Pancreas (tissue), 10 donors: ENCODE measurements at places on chromosomes 12 and 14.
A peak's percentile ranks its signal among the peaks of the same experiment; 100 is the strongest.

DNA sequence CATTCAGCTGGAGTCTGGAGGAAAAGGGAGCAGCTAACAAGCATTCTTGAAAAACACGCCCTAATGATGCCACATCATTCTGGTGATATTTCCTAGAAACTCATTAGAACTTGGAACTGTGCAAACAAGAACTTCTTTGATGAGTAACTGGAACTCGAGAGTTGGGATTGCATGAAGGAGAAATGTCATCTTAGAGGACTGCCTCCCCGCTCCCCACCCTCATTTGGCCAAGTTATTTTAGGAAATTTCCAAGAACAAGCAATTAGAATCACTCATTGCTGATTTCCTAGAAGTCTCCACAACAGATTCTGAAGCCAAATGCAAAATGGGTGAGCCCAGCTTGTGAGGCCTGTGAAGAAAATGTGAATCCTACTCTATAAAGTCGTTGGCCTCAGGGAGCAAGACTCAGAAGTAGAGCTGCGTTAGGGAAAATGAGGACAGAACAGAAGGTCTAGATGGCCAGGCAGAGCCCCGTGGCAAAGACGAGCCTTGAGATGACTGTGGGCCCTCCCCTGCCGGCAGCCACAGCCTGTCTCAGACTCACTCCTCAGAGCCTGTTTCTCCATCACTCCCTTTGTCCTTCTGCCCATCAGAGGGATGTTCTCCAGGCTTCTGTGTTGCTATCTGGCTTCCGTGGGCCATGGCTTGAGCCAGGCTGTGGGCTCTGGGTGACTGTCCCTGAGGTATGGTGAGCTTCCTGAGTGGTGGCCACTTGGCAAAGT lies 38.4 kb downstream of the RTL1 start:
- DNase-seq, result no peak

- peak; percentile 39 for DNase-seq
Observed at GRCh38 chr12:45726603-45727300, 2.8 kb upstream of the ARID2 start.

- no peak for DNase-seq
Observed at GRCh38 chr14:30402846-30403245, 156.1 kb upstream of the G2E3 start.

DNA sequence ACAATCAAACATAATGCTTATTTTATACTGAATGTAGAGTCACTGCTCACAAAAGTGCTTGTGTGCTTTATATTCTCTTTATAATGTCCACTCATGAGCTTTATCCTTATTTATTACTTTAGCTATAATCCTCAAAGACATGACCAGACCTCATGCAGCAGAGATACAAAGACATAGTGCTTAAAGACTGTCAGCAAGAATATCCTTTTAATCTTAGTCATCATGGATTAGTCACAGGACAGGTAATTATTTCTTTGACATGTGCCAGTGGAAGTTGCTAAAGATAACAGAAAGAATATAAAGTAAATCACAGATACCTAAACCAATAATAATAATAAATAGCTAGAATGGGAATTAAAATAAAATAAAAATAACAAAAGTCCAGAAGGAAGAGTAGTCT lies 707.5 kb downstream of the BCL11B start:
- DNase-seq, result no peak

GRCh38 chr14:44653641-44654040 lies 146.6 kb upstream of the FSCB start:
- DNase-seq, result no peak

DNA sequence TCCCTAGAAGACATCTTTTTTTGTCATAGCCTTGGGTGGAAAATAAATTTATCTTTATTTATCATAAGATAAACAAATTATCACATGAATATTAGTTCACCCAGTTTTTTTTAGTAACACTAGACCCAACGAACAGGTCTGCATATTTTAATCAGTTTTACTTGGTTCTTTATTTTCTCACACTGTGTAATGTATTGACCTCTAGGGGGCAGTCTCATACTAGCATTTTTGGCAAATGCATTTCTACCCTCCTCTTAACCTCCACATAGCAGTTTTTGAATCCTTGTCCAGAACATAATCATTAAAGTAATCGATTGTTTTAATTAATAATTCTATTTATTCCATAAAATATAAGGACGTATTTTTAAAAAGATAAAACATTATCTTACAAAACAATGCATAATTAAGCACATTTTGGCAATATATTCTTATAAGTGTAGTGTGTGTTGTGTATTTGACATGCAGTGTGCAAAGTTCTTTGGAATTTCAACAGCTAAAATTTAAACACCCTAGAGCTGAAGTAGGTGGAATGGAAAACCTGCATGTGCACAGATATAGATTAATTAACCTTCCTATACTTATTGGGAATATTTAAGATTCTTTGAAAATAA lies 31.6 kb upstream of the PTPRQ start:
- no peak for DNase-seq

- peak; percentile 49 for DNase-seq
Observed at GRCh38 chr12:49055978-49056754, 4.4 kb downstream of the KMT2D start.

- DNase-seq, result peak; percentile 48
Observed at GRCh38 chr12:85273381-85274314, 6.4 kb upstream of the ALX1 start.

DNA sequence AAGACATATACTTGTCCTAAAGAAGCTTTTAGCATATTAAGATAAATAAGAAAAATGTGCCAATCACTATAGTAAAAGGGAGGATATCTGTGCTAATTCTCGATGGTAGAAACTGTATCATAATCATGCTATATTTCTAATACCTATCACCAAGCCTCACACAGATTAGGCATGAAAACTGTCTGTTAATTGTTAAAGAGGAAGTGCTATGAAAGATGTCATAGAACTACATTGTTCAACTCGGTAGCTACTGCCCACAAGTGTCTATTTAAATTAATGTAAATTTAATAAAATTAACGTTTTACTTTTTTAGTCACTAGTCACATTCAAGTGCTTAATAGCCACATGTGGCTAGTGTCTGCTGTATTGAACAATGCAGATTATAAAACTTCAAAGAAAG lies 77.5 kb upstream of the KICS2 start:
- DNase-seq, result no peak

GRCh38 chr12:43362910-43363694 lies 188.9 kb downstream of the ADAMTS20 start:
- no peak for DNase-seq

- no peak for DNase-seq
Observed at GRCh38 chr12:93946542-93947150, 201.7 kb upstream of the PLXNC1 start.
